Breast epithelium (tissue), 4 donors: ENCODE measurements at places on chromosomes 7 and 10. TPM values are rescaled to one million over a fixed set of nuclear protein-coding genes. Genes with fewer than 3 reads are reported as not detected.
A peak's percentile ranks its signal among the peaks of the same experiment; 100 is the strongest.

GRCh38 chr7:99499721-99500636 is at the start of gene ZNF394:
Gene ZNF394, minus strand, starts transcription at chr7:99500281. Its CDS starts 188 bp downstream, at chr7:99500093.
- H3K27ac ChIP-seq = peak within 1 kb of the TSS; percentile 98
- no peaks in the 10 kb centered on the region for H3K27me3 ChIP-seq
- DNase-seq = peak; percentile 84

GRCh38 chr10:104297697-104298660 is 29.0 kb downstream of the GSTO2 start:
- H3K4me3 ChIP-seq = no peak overlapping the region
- DNase-seq = no peak
- H3K27me3 ChIP-seq = no peaks in the 10 kb centered on the region
- H3K27ac ChIP-seq = no peak overlapping the region

The VSTM4 gene
- 8.5 TPM for total RNA-seq

- H3K4me3 ChIP-seq = no peak overlapping the region
- no peaks in the 10 kb centered on the region for H3K4me1 ChIP-seq
Observed at GRCh38 chr10:98956576-98957260, 278.9 kb downstream of the HPSE2 start.

DNA sequence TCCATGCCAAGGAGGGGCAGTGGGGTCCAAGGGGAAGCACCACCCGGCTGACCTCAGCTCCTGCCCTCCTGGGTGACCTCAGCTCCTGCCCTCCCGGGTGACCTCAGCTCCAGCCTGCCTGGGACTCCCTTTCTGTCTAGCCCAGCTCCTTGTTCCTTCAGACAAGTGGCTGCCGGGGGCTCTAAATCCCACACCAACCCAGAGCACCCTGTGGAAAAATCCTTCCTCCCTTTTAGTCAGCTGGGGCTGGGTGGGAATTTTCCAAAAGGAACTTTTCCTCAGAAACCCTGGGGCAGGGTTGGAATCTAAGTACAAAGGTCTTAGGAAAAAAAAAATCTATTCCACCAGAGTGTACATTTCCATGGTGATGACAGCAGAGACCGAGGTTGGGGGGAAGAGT is 36.3 kb downstream of the AKR1B1 start:
- no peak overlapping the region for H3K4me3 ChIP-seq
- no peaks in the 10 kb centered on the region for H3K36me3 ChIP-seq
- H3K27me3 ChIP-seq = no peaks in the 10 kb centered on the region

GRCh38 chr10:103641326-103641725 is 147.8 kb downstream of the NEURL1 start:
- H3K4me3 ChIP-seq = no peak overlapping the region
- no peak for DNase-seq
- H3K4me1 ChIP-seq = peaks cover 15% of the 10 kb centered on the region
- H3K36me3 ChIP-seq = no peaks in the 10 kb centered on the region

- H3K27me3 ChIP-seq = no peaks in the 10 kb centered on the region
- no peaks in the 10 kb centered on the region for H3K36me3 ChIP-seq
- no peak overlapping the region for H3K27ac ChIP-seq
- no peaks in the 10 kb centered on the region for H3K4me1 ChIP-seq
- H3K4me3 ChIP-seq = no peak overlapping the region
- no peak for DNase-seq
Observed at GRCh38 chr7:41220266-41220665, 482.6 kb downstream of the INHBA start.

The LRRC17 gene
- total RNA-seq = 8.2 TPM

DNA sequence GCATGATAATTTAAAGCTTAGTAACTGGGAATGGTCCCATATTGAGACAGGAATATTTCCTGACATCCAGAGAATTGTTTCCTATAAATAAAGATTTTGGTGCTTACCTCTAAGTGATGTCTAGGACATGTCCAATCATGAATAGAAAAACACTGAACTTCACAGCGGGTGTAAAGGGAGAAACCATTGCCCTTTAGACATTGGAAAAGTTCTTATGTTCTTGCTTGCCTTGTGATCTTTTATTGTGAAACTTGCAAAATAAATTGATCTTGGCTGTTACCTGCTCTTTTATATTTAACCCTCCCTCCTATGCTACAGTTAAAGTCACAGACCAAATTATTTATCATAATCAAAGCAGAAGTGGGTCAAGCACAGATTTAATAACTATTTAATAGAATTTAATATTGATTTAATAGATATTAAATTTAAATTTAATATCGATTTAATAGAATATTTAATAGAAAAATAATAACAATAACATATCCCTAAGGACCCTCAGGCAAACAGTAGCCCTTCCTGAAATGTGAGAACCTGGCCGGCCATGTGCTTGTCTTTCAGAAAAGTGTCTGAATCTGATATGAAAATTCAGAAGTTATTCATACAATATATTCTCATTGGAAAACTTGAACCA is 47.0 kb upstream of the AKR1C1 start:
- H3K27me3 ChIP-seq = no peaks in the 10 kb centered on the region
- DNase-seq = no peak
- no peak overlapping the region for H3K4me3 ChIP-seq
- H3K27ac ChIP-seq = no peak overlapping the region
- no peaks in the 10 kb centered on the region for H3K4me1 ChIP-seq
- no peaks in the 10 kb centered on the region for H3K36me3 ChIP-seq

DNA sequence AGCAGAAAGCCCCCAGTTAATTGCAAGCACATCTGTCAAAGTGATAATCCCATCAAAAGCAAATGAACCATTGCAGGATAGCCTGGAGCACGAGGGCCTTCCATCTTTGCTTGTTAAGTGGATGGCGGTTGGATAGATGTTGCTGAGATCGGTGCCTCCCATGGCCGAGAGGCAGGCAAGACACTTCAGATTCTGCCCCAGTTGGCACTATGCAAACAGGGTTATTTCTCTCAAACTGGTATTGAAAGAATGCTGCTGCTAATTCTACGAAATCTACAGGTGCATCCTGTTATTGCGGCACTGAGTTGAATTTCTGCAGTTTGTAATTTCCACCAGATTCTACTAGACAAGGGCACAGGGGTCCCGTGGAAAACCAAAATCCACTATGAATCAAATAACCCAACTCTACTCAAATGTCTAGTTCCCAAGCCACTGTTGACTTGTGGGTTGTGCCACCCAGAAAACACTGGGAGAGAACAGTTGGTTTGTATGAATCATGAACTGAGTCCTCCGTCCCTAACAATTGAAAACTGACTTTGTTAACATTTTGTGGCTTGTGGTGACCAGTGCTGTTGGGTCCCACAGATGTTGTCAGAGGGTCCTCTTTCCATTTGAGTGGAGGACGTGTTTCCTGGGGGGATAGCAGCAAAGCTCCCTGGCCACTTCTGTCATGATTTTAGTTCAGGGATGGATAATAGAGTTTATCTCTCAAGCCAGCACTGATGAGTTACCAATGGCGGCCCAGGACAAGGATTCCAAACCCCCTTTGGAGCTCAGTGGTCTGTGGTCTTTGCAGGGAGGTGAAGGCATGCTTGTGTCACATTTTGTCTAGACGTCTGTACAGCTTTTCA is 7.1 kb upstream of the IL2RA start:
- H3K36me3 ChIP-seq = no peaks in the 10 kb centered on the region
- no peaks in the 10 kb centered on the region for H3K4me1 ChIP-seq
- no peaks in the 10 kb centered on the region for H3K27me3 ChIP-seq
- no peak overlapping the region for H3K4me3 ChIP-seq
- DNase-seq = no peak
- H3K27ac ChIP-seq = no peak overlapping the region

- no peaks in the 10 kb centered on the region for H3K36me3 ChIP-seq
- DNase-seq = no peak
- H3K27ac ChIP-seq = no peak overlapping the region
- no peaks in the 10 kb centered on the region for H3K4me1 ChIP-seq
Observed at GRCh38 chr7:117992635-117993376, 119.6 kb upstream of the CTTNBP2 start.

- no peak for DNase-seq
- H3K4me1 ChIP-seq = no peaks in the 10 kb centered on the region
- H3K27ac ChIP-seq = no peak overlapping the region
- no peak overlapping the region for H3K4me3 ChIP-seq
- H3K27me3 ChIP-seq = no peaks in the 10 kb centered on the region
Observed at GRCh38 chr10:70418229-70418628, 14.3 kb downstream of the EIF4EBP2 start.

The PPP1R3C gene
- total RNA-seq = 14.4 TPM

GRCh38 chr10:103078309-103078615 is 114.8 kb downstream of the NT5C2 start:
- H3K4me3 ChIP-seq = no peak overlapping the region
- DNase-seq = no peak
- no peak overlapping the region for H3K27ac ChIP-seq
- H3K36me3 ChIP-seq = no peaks in the 10 kb centered on the region
- H3K4me1 ChIP-seq = no peaks in the 10 kb centered on the region

The LIPJ gene
- total RNA-seq = 0.33 TPM

DNA sequence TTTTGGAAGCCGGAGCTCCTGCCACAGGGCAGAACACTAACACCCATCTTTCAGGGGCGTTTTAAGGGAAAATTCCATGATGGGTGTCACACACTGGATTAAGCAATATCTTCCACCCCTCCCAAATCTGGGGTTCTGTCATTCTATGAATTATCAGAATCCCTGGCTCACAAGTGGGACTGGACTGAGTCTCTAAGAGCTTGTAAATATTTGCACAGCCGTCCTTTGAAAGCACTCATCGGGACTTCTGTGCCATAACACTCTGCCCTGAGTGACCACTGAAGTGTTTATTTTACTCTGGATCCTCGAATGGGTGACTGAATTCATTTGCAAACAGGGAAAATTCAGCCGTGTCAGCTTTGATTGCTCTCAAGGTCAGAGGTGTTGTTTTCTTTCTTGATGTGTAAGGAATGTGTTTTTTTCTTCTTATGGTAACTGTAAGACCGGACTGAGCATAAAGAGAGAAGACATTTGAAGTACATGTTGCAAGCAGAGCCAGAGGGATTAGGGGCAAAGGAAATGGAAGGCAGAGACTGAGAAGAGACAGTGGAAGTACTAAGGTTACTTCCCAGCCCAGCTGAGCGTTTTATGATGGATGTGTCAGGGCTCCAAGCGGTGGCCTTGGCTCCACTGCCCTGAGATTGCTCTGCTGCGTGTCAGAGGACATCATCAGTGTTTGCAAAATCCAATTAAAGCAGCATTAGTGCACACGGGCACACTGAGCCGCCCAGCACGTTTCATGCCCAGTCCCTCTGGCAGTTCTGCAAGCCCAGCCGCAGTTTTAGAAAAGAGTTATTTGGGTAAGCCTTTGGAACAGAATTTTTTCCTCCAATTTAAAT is 17.7 kb upstream of the GTPBP4 start:
- H3K36me3 ChIP-seq = no peaks in the 10 kb centered on the region
- H3K4me3 ChIP-seq = no peak overlapping the region
- no peaks in the 10 kb centered on the region for H3K27me3 ChIP-seq

DNA sequence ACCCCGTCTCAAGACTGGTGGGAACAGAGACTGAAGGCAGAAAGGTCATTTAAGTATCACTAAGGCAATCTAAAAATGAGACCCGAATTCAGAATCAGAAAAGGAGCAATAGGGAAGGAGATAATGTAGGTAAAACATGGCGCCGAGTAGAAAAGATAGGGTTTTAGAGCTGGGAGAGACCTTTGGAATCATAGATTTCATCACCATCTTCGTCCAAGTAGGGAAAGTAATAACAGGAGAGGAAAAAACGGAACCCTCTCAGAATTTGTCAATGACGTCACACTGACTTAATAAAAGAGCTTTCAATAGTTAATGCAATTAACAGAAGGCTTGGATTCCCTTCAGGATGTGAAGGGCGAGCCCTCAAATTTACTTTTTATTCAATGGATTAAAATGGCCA is 1.0 kb upstream of the UBN2 start:
- H3K4me3 ChIP-seq = peak overlapping the region; percentile 96
- no peaks in the 10 kb centered on the region for H3K36me3 ChIP-seq
- no peaks in the 10 kb centered on the region for H3K27me3 ChIP-seq
- DNase-seq = no peak
- no peaks in the 10 kb centered on the region for H3K4me1 ChIP-seq
- H3K27ac ChIP-seq = peak overlapping the region; percentile 93

DNA sequence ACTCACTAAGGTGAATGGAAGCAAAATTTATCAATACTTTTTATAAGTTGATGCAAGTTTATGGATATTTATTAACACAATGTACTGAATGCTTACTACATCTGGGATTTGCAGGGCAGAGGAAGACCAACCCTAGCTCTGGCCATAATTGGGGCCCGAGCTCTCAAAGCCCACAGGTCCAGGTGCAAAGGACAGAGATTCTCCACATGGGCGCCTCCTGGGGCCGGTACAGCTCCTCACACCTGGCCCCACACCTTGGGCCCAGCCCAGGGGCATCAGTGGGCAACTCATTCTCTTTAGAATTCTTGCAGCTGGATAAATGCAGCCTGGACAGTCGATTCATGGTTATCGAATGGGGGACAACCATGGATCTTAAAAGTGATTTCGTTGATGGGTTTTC is 47.1 kb downstream of the CALML3 start:
- no peak overlapping the region for H3K4me3 ChIP-seq
- H3K36me3 ChIP-seq = no peaks in the 10 kb centered on the region

The HOGA1 gene
- total RNA-seq = 2.3 TPM

DNA sequence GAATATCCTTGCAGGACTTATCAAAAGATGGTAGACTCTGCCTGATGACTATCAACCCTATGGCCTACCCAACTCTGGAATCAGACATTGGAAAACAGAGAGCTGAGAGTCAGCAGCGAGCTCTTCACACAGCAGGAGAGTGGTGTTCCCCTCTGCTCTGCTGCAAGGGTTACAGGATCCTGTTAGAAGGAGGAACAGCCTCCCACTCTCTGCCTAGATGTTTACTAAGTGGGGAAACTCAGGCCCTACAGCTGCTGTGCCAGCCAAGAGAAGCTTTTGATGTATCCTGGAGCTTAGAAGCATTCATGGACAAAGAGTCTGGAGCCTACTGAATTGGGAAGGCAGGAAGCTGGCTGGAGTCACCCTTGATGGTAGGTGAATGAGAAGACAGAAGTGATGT is 104.6 kb downstream of the ABLIM1 start:
- no peak overlapping the region for H3K27ac ChIP-seq
- no peak overlapping the region for H3K4me3 ChIP-seq
- H3K36me3 ChIP-seq = peaks cover 3% of the 10 kb centered on the region
- no peaks in the 10 kb centered on the region for H3K4me1 ChIP-seq
- H3K27me3 ChIP-seq = no peaks in the 10 kb centered on the region

The IGF2BP3 gene
- not detected for total RNA-seq
